ENCODE measurements at places on chromosomes 2 and 18.

GRCh38 chr18:4335386-4335785, 119.7 kb downstream of the DLGAP1 start:
- DNase-seq = no peak

DNA sequence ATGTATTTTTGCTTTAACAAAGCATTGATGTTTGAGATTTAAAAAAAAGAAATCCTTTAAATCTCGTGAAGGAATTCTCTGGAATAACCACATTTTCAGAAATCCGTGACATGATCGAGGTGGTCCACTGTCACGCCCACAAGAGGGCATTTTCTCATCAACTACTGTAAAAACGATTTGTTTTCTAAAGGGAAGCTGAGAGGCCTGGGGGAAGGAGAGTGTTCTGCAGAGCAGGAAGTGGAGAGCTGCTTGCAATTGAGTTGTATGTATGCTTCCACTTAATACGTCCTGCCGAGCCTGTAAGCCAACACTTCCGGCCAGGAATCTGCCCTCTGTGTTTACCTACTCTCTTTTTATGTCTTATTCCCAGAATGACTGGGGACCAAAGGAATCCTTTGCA, 19.4 kb downstream of the KLHL29 start:
- DNase-seq = no peak

DNA sequence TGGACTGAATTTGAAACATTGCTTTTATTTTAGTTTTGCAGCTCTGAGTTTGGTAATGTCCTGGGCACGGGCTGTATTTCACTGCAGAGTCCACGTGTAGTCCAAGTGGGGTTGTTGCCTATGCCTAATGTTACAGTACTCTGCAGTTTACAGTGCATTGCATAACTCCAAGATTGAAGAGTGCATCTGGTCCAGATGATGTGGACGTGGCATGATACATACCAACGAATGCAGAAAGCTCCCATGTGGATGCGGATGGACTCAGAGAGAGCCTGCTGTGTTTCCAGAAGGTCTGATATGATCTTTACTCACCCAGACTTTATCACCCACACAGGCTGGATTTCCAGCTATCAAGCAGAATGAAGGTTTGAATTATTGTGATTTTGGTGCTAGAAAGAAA, 44.4 kb upstream of the CCDC68 start:
- no peak for DNase-seq

GRCh38 chr2:191676790-191677645, 918 bp upstream of the NABP1 start:
- peak; percentile 18 for DNase-seq

- DNase-seq = peak; percentile 47
These were observed 46.2 kb upstream of the MGAT5 start for GRCh38 chr2:134207589-134208209.

DNA sequence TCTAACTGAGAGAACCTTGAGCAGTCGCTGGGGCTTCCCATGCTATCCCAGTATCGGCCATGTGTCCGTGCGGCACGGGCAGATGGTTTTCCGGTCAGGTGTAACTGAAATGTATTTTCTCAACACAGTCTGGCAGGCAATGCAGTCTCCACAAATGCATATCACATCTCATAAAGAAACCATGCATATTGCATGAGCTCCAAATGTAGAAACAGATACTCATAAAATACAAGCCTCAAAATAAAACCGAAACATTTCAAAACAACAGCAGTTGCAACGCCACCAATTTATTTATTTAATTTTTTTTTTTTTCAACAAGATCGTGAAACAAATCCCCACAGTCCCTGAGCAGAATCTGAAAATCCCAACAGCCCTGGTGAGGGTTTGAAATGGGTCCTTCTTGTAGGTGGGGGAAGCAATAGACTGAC, 299.4 kb downstream of the LPIN1 start:
- DNase-seq = no peak

GRCh38 chr18:36179562-36180355, 7.5 kb upstream of the MOCOS start:
- DNase-seq = no peak

GRCh38 chr18:23675896-23676295, 13.2 kb upstream of the ANKRD29 start:
- no peak for DNase-seq

GRCh38 chr2:98753801-98754200, 22.9 kb upstream of the MGAT4A start:
- no peak for DNase-seq

- DNase-seq = no peak
These were observed 21.1 kb upstream of the EMILIN2 start for GRCh38 chr18:2825613-2826175.

DNA sequence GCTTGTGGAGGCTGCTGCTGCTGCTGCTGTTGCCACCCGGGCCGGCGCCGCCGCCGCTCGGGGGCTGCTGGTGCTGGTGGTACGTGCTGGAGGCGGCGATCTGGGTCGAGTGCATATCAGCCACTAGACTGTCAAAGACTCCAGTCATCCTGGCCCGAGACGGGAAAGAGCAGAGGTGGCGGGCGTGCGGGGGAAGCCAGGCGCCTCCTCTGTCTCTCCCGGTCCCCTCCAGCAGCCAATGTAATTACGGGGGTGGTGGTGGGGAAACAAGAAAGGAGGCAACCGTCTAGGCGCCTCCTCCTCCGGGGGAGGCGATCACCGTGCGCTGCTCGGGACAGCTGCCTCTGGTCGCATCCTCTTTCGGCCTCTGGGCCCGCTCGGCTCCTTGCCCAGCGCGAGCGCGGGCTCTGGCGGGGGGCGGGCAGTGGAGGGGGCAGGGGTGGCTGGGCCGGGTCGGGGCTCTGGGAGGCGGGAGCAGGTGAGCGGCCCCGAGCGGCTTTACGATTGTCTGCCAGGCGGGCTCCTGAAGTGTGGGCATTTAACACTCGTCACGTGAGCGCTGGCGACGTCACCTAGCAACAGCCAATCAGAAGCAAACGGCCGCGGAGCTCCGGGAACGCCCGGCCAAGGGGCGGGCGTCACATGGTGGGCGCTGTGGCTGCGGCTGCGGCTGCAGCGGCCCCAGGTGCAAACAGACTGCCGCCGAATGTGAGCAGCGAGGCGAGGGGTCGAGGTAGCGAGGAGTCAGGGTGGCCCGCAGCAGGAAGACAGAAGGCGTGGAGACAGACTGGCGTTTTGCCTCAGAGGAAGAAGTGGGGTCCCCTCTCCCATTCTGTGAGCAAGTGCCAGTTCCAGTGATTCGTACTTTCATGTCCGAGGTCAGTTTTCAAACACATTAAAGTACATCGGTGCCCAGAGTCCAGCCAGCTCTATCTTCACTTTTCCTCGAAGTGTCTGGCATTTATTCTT, at the start of gene DLX2:
DLX2 (minus strand) TSS at position 510 of the 969 bp plus-strand sequence; CDS start at position 148, 362 bp downstream.
- DNase-seq = peak; percentile 49

DNA sequence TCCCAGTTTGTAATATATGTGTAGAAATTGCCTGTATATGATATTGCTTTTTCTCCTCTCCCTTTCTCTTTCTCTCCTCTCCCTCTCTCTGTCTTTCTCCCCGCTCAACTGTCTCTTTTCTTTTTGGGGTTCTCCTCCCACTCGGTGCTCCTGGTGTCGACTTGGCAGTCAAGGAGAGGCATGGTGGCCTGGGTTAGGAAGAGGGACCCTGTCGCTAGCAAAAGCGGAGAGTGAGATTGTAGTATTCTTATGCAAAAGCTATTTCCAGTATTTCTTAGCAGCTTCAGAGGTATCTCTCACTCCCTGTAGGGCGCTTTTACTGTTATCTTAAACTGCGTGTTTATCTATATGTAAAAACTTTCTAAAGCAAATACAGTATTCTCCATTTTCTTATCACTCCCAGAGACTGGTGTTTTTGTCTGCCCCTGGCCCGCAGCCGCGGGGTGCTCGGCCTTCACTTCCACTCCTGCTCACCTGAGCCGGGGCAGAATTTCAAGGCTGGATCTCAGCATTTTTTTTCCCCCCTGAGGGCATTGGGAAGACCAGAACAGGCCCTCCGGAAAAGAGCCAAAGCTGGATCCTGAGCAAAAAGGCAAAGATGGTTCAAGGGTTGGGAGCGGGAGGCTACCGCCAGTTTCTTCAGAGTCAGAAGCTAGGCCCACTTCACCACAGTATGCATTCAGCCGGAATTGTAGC, 4.3 kb downstream of the SIX3 start:
- DNase-seq = no peak

DNA sequence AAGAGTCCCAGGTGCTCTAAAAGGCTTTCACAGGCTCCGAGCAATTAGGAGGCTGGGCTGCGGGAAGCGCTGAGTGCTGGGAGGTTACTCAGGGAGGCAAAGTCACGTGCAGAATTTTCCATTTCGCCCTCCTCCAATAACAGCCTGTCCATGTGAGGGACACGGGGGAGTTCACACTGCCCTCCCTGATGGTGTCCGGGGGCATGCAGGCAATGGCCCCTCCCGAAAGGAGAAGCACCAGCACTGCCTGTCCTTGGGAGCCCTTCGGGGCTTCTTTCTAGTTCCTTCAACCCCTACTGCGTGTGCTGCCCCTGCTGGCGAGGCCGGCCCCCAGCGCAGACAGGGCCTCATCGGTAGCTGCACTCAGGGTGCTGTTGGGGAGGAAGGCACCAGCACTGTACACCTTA, 63.1 kb upstream of the HPCAL1 start:
- DNase-seq = no peak

DNA sequence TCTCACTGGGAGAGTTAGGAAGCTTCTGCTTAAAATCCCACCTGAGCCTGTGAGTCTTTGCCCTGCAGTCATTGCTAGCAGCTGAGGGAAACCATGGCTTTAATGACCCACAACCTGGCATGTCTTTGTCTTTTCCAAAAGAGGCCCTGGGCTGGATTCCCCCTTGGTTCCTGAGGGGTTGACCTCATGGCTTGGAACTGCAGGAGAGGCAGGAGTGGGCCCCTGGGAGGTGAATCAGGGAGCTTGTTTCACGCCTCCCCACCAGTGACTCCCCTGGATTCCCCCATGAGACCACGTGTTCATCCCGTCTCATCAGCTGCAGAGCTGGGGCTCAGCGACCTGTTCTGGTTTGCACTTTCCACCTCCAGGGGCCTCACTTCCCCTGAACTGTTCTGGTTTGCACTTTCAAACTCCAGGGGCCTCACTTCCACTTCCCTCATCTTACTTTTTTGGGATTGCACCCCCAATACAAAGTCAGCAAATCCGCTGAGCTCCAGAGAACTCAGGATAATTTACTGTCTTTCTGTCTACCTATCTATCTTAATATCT, 58.5 kb upstream of the TMEM18 start:
- DNase-seq = no peak

GRCh38 chr2:85861650-85862049, 27.1 kb downstream of the ST3GAL5 start:
- no peak for DNase-seq

All from stimulated activated CD8-positive, alpha-beta memory T cell treated with anti-CD3 and anti-CD28 coated beads, Interleukin-12 subunit alpha, Interleukin-12 subunit beta, amount 100 ng/mL, for 1 hour (primary cell).